ENCODE measurements at places on chromosomes 13 and 19.
A peak's percentile ranks its signal among the peaks of the same experiment; 100 is the strongest.

GRCh38 chr19:8144273-8144995 lies 5.0 kb downstream of the FBN3 start:
- no peak for DNase-seq

GRCh38 chr13:97561182-97561581 lies 127.2 kb downstream of the RAP2A start:
- no peak for DNase-seq

GRCh38 chr19:8097198-8097597 lies 44.6 kb downstream of the CCL25 start:
- no peak for DNase-seq

- DNase-seq: no peak
Observed at GRCh38 chr13:39335721-39336120, 267.3 kb downstream of the LHFPL6 start.

DNA sequence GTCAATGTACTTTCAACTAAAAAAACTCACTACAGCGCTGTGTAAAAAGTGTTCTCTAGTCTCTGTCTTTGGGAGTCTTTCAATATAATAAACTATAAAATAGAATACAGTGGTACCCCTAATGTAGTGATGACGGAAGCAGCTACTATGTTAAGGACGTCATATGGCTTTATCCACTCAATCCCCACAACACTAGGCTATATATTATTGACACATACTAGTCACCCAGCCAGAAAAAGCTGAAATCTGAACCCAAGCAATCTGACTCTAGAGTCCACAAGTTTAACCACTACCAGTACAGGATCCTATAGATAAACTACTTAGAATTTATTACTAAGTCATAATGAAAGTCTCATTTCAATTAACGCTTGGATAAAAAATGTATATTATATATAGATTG lies 48.3 kb downstream of the ELF1 start:
- no peak for DNase-seq

GRCh38 chr19:8242211-8242821 lies 33.1 kb downstream of the CERS4 start:
- DNase-seq: no peak

DNA sequence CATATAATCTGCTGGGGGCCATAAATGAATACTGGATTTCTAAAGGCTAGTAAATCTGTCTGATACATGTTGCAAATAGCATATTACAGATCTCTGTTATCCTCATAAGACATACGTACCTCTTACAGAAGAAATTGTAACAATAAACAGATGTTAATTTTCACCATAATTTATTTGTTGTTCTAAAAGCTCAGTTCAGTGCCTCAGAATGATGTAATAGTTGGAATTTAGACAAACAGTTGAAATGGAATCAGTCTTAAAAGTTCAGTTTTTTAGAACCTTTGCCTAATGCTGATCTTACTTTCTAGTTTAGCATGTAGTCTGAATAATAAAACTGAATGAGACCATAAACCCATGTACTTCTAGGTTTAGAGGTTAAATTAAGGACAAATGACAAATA lies 43.1 kb downstream of the B3GLCT start:
- no peak for DNase-seq

DNA sequence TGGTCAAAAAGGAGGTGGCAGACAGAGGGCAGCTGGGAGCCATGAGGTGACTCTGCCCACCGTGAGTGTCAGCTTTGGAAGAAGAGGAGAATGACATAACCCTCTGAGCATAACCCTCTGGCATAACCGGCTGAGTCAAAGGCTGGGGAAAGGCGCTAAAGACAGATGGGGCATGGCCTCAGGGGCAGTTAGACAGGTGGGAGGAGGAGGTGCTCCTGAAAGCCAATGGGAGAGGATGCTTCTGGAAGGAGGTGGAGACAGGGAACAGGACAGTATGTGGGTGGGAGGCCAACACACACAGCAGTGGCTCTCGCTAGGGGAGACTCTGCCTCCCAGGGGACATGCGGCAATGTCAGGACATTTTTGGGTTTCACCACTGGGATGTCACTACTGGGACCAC lies 17.1 kb downstream of the ELAVL1 start:
- no peak for DNase-seq

- no peak for DNase-seq
Observed at GRCh38 chr13:113043931-113044330, 61.7 kb upstream of the F7 start.

GRCh38 chr13:83752141-83752540 lies 130.1 kb downstream of the SLITRK1 start:
- DNase-seq: no peak

DNA sequence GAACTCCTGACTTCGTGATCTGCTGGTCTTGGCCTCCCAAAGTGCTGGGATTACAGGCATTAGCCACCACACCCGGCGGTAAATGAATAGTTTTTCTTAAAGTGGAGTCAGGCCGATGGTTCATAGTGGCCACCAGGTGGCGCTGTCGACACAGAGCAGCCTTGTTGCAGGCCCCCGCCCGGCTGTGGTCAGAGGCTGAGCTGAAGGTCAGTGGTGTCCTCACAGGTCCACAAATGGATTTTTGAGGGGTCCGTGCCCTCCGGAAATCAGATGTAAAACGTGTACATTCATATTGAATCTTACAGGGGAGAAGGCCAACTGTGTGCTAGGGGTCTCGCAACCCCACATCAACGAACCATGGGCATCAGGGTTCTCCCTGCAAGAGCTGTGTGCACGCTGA lies 13.4 kb upstream of the WDR18 start:
- DNase-seq: no peak

- no peak for DNase-seq
Observed at GRCh38 chr19:4441994-4442818, 15.4 kb downstream of the UBXN6 start.

- no peak for DNase-seq
Observed at GRCh38 chr19:18220632-18221275, 5.5 kb downstream of the PDE4C start.

DNA sequence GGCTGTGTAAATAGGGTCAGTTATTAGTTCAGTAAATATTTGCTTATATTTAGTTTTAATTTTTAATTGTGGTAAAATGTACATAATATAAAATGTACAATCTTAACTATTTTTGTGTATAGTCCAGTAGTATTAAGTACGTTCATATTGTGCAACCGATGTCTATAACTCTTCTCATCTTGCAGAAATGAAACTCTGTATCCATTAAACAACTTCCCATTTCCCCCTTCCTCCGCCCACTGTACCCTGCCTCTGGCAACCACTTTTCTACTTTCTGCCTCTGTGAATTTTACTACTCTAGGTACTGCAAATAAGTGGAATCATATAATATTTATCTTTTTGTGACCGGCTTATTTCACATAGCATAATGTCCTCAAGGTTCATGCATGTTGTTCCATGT lies 24.4 kb downstream of the UBAC2 start:
- no peak for DNase-seq

DNA sequence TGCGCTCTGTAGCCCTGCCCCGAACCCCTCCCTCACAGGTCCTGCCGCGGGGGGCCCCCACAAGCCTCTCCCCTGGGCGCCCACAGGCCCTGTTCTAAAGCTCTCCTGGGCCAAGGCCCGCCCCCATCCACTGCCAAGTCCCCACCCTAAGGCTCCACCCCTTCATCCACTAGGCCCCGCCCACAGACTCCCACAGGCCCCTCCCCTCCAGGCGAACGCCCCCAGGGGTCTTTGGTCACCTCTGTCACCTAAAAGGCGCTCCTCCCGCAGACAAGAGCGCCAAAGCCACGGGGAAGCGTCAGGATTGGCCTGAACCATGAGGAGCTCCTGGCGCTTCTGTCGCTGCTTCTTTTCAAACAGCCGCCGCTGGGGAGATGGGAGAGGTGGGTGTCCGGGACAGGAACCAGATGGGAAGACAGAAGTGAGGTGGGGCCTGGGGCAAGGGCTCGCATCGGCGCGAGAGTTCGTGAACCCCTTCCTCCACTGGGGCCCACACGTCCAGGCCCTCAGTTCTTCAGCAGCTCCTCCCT lies 2.3 kb downstream of the TULP2 start:
- DNase-seq: no peak

DNA sequence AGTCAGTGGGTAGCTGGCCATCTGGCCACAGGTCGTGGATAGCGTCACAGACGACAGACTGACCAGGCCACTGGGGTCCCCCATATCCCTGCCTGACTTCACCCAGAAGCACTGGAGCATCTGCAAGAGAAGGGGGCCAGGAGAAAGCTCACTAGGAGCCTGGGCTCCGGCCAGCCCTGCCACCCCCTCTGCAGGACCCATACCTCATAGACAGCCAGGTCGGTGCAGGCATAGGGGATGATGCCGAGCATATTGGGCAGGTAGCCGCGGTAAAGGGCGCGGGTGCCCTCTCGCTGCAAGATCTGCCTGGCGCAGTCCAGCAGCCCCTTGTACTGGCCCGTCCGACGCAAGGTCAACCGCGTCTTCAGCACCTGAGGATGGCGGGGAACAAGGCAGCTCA lies 2.5 kb upstream of the KHSRP start:
- DNase-seq: no peak

GRCh38 chr13:89846926-89847585 lies 1500.4 kb upstream of the MIR17HG start:
- DNase-seq: no peak

GRCh38 chr19:664913-665443 lies 2.0 kb upstream of the RNF126 start:
- peak; percentile 78 for DNase-seq

DNA sequence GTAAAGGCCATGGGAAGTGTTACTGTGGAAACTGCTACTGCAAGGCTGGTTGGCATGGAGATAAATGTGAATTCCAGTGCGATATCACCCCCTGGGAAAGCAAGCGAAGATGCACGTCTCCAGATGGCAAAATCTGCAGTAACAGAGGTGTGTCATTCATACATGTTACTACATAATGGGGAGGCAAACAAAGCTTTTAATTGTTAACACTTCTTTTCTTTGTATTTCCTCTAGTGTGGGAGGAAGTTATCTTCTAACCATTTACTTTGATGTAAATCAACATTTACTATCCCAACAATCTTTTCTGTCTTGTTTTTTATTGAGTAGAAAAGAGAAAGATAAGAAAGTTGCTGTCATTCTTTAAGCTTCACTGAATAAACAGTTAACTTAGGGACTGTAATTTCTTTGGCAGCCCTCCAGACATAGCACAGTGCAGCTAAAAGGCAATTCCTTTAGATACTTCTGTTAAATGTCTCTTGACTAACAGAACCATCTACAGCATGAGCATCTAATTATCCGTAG lies 126.9 kb downstream of the ITGBL1 start:
- DNase-seq: no peak

DNA sequence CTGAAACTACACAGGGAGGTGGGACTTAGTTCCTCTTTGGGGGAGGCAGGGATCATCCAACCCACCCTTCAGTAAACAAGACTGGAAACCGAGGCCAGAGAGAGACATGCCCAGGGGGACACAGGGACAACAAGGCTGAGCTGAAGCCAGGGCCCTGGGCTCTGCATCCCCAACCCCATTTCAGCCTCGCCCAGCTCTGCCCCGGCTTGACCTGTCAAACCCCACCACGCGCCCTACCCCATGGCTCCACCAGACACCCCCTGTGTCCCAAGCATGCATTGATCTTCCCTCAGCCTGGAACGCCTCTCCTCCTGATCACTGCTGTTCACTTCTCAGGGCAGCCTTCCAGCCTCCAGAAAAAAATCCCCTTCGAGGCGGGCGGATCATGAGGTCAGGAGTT lies 2.0 kb upstream of the APC2 start:
- DNase-seq: no peak

All from activated T-helper 1 cell treated with anti-CD3 and anti-CD28 coated beads, Interleukin-12 subunit alpha, Interleukin-12 subunit beta, Interleukin-2, Interleukin-4 antibody, amounts not matched to agents 30 ng/mL and 10 ng/mL and 1 ng/mL, durations not matched to agents 14 hours and 24 hours and 36 hours (primary cell).